ENCODE measurements at places on chromosomes 5 and 9. TPM values are rescaled to one million over a fixed set of nuclear protein-coding genes. Genes with fewer than 3 reads are reported as not detected.

ARSK gene
- total RNA-seq, result 6.3 TPM

TAS2R1 gene
- 0.11 TPM for total RNA-seq

ALDH1A1 gene
- not detected for total RNA-seq

FBXL7 gene
- total RNA-seq, result 7.2 TPM

TYRP1 gene
- 0.78 TPM for total RNA-seq

GABRA1 gene
- 0.68 TPM for total RNA-seq

GCNT4 gene
- not detected for total RNA-seq

SNX2 gene
- 49.9 TPM for total RNA-seq

PCDHGA1 gene
- total RNA-seq, result 0.38 TPM

PCDHB14 gene
- total RNA-seq, result 1.2 TPM

PTBP3 gene
- 41.2 TPM for total RNA-seq

GADD45G gene
- total RNA-seq, result 1.8 TPM

SLC25A46 gene
- total RNA-seq, result 44.9 TPM

KLF9 gene
- total RNA-seq, result 15.7 TPM

C9 gene
- not detected for total RNA-seq

C9orf152 gene
- total RNA-seq, result 0.66 TPM

GZMA gene
- total RNA-seq, result not detected

ANXA1 gene
- total RNA-seq, result 1.8 TPM

KIF4B gene
- total RNA-seq, result 0.16 TPM

SPZ1 gene
- total RNA-seq, result 0.21 TPM

ADAMTSL1 gene
- 18.6 TPM for total RNA-seq

PARP8 gene
- 34.3 TPM for total RNA-seq

CDH10 gene
- total RNA-seq, result 18.7 TPM

DOCK2 gene
- total RNA-seq, result 1.2 TPM

RAB3C gene
- total RNA-seq, result 0.10 TPM

PCDHB7 gene
- not detected for total RNA-seq

SLC2A6 gene
- total RNA-seq, result 10.9 TPM

PCDHGA4 gene
- total RNA-seq, result 6.3 TPM

FREM1 gene
- 0.76 TPM for total RNA-seq

MEIKIN gene
- total RNA-seq, result not detected

PCDHGA3 gene
- total RNA-seq, result 0.24 TPM

HARS1 gene
- total RNA-seq, result 61.0 TPM

TNFSF8 gene
- 0.21 TPM for total RNA-seq

ANKRD18A gene
- total RNA-seq, result 0.25 TPM

ANKRD34B gene
- total RNA-seq, result 0.04 TPM

OBP2B gene
- not detected for total RNA-seq

NEUROG1 gene
- 0.15 TPM for total RNA-seq

ITGA2 gene
- total RNA-seq, result 0.97 TPM

CRAT gene
- 19.8 TPM for total RNA-seq

TMEM215 gene
- total RNA-seq, result 0.05 TPM

PCDHGB6 gene
- 46.7 TPM for total RNA-seq

TMEM171 gene
- not detected for total RNA-seq

PDE6A gene
- total RNA-seq, result 0.56 TPM

CDKN2B-AS1 gene
- total RNA-seq, result 3.6 TPM

FOXD1 gene
- 37.2 TPM for total RNA-seq

HK3 gene
- 0.15 TPM for total RNA-seq

TCF7 gene
- total RNA-seq, result 11.7 TPM

PCDHGA7 gene
- 0.41 TPM for total RNA-seq

FTMT gene
- total RNA-seq, result not detected

EDIL3 gene
- total RNA-seq, result 1.2 TPM

GPR150 gene
- 0.53 TPM for total RNA-seq

GPR151 gene
- total RNA-seq, result 0.15 TPM

ACTBL2 gene
- total RNA-seq, result 0.11 TPM

ZCCHC10 gene
- 27.4 TPM for total RNA-seq

SOHLH1 gene
- 0.24 TPM for total RNA-seq
